Daoy (cell line): ENCODE measurements at places on chromosomes 7 and 10. TPM values are rescaled to one million over a fixed set of nuclear protein-coding genes. Genes with fewer than 3 reads are reported as not detected.
A peak's percentile ranks its signal among the peaks of the same experiment; 100 is the strongest.

The LIPF gene
- not detected in 2 replicates for total RNA-seq

The HUS1 gene
- 35.7 and 55.8 TPM in 2 replicates for total RNA-seq

The FZD1 gene
- 4.7 and 5.1 TPM in 2 replicates for total RNA-seq

The KIAA1217 gene
- 3.6 and 4.3 TPM in 2 replicates for total RNA-seq

The FGFR2 gene
- total RNA-seq, result 1.6 and 1.9 TPM in 2 replicates

The LBX1 gene
- 0.06 TPM in 1 of 2 replicates, not detected in the other for total RNA-seq

The PILRA gene
- total RNA-seq, result 0.69 TPM in 1 of 2 replicates, not detected in the other

DNA sequence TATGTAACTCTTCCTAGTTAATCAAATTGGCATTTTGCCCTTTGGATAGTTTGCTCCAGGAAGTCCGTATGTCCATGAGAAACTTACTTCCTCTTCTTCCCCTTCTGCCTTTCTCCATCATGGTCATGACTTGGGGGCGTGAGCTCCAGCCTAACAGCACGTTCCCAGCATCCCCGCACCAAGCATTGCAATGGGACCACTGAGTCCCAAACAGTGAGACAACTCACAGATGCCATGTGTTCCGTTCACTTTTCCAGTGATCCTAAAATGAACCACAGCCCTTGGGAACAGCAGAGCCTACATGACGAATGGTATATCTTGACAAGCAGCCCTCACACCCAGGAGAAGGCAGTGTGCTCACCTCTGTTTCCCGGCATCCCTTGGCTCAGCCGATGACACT is 10.7 kb downstream of the BTBD16 start:
- DNase-seq, result no peak

- peak; percentile 40 for DNase-seq
These were observed 292.5 kb upstream of the SEMA3C start for GRCh38 chr7:81211204-81211933.

- peak; percentile 75 for DNase-seq
These were observed 272.8 kb upstream of the IMMP2L start for GRCh38 chr7:111835066-111835465.

DNA sequence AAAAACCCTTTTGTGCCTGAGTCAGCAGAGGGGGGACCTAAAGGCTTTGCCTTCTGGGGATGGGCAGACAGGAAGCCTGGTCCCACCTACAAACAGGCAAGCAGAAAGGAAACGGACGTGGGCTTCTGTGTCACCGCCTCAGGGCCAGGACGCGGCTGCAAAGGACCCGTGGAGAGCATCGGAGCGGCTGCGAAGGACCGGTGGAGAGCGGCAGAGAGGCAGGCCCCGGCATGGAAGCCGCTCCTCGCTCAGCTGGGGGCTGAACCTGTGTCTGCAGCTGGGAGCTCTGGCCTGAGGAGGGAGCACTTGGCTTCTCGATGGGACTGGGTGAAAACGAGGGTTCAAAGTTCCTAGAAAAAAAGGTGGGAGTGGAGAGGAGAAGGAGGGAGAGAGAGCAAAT is 125.4 kb upstream of the PPP2R2D start:
- no peak for DNase-seq

GRCh38 chr7:154841731-154842331 is 161.1 kb downstream of the PAXIP1 start:
- DNase-seq, result no peak

DNA sequence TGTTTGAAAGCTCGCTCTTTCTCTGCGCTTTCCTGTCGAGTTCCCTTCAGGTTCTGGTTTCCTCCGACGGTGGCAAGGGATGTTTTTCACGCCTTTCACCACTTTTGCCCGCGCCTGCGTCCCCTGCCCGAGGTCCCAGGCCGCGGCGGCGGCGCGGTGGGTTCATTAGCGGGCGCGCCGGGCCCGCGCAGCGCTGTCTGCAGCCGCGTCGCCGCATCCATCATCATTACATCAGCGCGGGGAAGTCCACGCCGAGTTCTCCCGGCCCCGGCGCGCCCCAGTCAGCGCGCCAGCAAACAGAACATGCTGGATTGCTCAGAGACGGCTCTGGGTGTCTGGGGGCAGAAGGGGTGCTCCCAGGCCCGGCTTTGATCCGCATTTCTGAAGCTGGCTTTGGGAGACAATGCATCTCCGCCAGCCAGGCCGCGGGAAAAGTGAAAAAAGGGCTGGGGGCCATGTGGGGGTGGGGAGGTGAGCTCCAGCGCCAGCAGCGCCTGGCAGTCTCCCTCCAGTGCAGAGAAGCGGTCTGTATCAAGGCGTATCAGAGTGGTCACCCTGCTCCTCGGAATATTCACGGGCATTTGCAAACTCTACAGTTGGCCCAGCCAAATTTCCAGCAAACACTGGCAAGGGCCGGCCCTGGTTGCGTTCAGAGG is 8.9 kb downstream of the GLI3 start:
- no peak for DNase-seq

DNA sequence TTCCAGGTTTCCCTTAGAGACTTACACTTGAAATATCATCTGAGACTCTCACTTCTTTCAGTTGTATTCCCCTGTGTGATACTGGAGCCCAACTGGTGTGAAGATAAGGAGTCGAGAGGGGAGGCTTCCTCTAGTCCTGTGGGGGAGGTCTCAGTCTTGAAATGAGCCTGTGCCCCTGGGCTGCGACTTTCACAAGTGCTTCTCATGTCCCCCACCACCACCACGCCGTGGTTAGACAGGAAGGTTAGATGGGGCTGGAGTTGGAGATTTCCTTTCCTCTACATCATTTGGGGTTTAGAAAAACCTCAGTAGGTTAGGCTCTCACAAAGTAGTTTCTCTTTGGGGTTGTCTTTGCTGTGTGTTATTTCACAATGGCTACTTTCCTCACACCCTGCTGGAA is 25.6 kb upstream of the MKX start:
- no peak for DNase-seq

DNA sequence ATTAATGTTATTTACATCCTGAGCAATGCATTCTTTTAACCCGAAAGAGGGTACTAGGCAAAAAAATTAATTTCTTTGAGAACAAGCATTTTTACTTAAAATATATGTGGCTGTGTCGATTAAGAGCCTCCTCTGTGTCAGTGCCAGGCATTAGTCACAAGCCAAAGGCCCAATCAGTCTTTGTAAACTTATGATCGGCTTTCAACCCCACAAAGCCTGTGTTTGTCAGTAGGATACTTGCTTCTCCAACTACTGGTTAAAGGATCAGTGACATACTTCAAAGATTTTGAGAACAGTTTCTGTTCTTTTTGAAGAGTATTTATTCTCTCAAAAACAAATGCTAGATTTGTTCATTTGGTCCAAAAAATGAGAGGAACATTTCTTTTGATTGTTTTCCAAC is 159.3 kb downstream of the NRCAM start:
- DNase-seq, result no peak

DNA sequence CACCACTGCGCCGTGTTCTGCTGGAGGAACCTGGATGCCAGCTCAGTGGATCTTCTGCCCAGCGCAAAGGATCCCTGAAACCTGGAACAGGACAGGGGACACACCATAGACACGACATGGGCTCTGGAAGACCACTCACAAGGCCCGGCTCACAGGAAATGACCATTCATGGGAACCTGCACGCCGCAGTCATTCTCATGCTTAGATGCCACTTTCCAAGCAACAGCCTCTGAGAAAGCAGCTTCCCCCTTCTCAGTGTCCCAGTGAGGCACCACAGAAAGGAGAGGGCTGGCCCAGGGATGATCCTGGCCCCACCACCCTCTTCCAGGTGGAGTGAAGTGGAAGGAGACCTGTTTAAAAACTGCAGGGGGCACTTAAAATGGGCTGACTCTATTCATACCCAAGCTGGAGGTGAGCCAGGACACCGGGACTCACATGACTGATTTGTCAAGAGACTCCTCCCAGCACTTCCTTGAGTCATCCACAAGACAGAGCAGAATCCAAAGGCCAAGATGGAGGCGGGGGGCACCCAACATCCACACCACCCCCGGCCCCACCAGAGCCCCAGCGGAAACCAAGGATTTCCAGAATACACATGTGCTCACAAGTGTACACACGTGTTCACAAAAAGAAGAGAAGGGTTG is 11.2 kb downstream of the CTBP2 start:
- peak; percentile 61 for DNase-seq

GRCh38 chr7:146150153-146150552 is 33.6 kb downstream of the CNTNAP2 start:
- no peak for DNase-seq

GRCh38 chr7:140661124-140661523 is 11.6 kb upstream of the ADCK2 start:
- DNase-seq, result no peak

GRCh38 chr7:159158888-159159405 is 14.3 kb upstream of the VIPR2 start:
- no peak for DNase-seq

- no peak for DNase-seq
These were observed 49.1 kb upstream of the CDC14C start for GRCh38 chr7:48875045-48875916.

DNA sequence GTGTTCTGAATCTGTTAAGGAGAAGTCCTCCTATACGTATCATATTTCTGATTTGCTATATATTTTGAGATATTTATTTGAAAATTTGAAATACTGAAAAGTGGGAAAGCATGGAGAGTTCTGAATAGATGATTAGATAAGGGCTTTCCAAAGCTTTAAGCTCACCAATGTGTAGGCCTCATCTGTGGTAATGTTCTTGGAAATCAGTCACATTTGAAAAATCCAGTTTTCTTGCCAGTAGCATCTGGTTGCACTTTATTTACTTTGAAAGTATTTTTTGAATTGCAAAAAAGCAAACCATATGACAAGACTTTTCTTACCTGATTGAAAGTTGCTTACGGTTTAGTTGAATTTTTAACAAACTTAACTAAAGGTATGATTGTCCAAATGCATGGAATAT is 21.7 kb downstream of the ADD3 start:
- no peak for DNase-seq

- DNase-seq, result no peak
These were observed 96.3 kb downstream of the GNAT3 start for GRCh38 chr7:80415522-80415921.
